ENCODE measurements at places on chromosomes 3 and 15.

GRCh38 chr3:187946163-187946691, 201.0 kb upstream of the BCL6 start:
- peak; percentile 38 for DNase-seq

DNA sequence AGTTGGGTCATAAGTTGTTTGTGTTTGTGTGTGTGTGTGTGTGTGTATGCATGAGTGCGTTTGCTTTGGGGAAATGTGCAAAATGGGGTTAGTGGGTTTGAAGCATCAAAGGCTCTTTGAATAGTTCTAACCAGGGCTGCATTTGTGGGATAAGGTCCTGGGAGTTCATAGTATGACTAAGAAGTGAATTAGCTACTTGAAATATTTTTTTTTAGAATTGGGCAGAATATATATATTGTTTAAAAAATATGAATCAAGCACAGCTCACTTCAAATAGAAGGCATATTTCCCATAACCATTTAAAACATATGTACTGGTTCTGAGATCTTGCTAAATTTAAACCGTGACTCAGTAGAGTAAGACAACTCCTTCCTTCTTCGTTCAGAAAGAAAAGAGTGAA, 43.1 kb downstream of the IGF2BP2 start:
- DNase-seq: no peak

DNA sequence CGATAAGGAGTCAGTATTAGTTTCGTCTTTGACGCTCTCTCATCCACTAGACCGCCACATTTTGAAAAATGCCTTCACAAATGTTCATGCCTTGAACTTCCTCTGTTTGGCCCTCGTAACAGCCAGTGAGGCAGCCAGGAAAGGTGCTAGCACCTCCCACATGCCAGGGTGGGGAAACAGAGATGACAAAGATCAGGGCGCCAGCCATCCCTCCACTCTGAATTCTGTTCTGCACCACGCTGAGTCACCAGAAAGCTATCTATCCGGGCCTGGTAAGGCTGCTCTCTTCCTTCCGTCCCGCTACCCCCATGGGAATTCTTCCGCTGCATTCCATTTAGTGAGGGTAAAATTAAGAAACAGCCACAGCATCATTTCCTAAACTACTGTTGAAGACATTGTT, 31.3 kb upstream of the BCL2L10 start:
- peak; percentile 57 for DNase-seq

DNA sequence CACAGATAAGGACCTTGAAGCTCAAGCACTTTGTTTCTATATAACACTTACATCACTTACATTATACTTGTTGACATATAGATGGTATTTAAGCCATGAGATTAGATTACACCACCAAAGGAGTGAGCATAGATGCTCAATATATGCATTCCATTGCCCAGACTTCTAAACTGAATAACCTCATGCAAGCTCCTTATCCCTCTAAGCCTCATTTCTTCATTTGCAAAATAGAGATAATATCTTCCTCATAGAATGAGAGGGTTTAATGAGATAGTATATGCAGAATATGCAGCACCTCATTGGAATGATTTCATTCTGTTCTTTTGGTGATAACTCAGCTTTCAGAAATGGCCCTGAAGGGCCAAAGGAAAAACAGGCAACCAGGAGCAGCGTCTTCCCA, 18.5 kb downstream of the NLGN1 start:
- no peak for DNase-seq

DNA sequence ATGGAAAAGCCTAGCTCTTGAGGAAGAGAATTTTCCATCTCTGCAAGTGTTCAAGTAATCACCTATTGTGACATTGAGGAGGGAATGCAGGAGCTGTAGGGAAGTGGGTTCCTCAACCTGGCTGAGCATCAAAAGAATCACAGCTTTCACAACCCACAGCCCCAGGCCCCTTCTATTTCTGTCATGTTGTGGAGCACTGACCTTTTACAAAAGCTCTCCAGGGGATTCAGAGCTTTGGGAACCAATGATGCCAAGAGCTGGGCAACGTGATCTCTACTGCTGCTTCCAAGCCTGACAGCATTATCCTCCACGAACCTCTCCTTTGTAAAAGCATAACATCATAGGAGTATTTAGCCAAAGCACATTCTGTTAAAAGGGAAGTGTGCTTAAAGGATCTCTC, 231.1 kb downstream of the ADAMTS9 start:
- DNase-seq: no peak

All from fibroblast of the conjunctiva (primary cell).